ENCODE measurements at places on chromosomes 4 and X.

DNA sequence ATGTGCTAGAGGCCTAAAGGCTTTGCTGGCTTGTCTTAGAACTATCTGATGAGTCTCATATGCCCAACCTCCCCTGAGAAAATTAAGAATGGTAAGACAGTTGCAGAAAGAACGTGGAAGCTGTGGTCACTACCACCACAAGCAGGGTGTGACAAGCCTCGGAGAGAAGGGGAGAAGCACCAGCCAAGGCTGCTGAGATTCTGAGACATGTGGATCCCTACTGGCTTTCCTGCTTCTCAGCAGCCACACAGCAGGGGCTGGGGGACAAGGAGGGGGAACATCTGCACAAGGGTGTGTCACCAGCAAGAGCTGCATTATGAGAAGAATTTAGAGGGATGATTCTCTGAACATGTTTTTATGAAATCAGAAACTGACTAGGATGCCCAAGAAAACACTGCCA lies 19.4 kb downstream of the TAPT1 start:
- no peak for DNase-seq

GRCh38 chr4:120841580-120841979 lies 80.9 kb downstream of the PRDM5 start:
- DNase-seq, result no peak

DNA sequence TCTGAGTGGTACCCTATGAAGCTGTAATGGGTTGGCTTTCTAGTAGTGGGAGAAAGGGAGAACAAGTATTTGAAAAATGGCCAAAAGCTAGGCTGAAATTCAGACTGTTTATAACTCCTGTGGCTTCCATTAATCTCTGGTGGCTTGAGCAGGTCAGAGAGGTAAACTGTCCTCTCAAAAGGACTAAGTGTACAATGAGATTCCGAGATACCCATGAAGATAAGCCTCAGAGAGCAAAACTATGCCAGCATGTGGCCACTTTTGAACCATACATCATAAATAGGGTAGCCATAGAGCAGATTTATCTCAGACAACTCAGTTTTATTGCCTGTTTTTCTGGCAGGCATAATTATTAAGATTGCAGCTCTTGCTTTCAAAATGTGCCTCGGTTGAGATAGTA lies 89.2 kb downstream of the CHRDL1 start:
- DNase-seq, result peak; percentile 37

DNA sequence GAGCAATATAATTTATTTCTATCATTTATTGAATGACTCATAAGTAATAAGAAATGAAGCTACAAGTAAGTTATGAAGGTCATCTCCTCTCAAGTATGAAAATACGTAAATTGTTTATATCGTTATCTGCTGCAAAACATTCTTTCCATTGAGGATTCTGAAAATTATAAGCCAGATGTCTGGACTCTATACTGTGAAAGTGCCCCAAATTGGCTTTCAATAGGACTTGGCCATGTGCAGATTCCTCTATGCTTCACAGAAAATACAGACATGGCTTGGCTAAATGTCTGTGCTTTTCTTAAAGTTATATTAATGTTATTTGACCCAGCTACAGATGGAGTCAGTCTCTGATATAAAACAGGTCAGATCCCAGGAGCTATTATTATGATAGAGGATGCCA lies 2109.9 kb upstream of the AGA start:
- no peak for DNase-seq

GRCh38 chr4:110138551-110138950 lies 59.9 kb downstream of the ELOVL6 start:
- DNase-seq, result no peak
